Breast epithelium (tissue), 4 donors: ENCODE measurements at places on chromosomes 5 and 9. TPM values are rescaled to one million over a fixed set of nuclear protein-coding genes. Genes with fewer than 3 reads are reported as not detected.

Gene NRG2
- total RNA-seq, result 7.2 TPM

Gene GPRIN1
- total RNA-seq, result 0.64 TPM

Gene MZB1
- not detected for total RNA-seq

Gene ITK
- 4.4 TPM for total RNA-seq

Gene DDX4
- total RNA-seq, result not detected

Gene ZBTB34
- total RNA-seq, result 12.2 TPM

- H3K27me3 ChIP-seq, result no peaks in the 10 kb centered on the region
- no peak overlapping the region for H3K27ac ChIP-seq
- H3K36me3 ChIP-seq, result no peaks in the 10 kb centered on the region
- H3K4me1 ChIP-seq, result no peaks in the 10 kb centered on the region
These were observed 150.0 kb upstream of the ACO1 start for GRCh38 chr9:32234451-32234850.

DNA sequence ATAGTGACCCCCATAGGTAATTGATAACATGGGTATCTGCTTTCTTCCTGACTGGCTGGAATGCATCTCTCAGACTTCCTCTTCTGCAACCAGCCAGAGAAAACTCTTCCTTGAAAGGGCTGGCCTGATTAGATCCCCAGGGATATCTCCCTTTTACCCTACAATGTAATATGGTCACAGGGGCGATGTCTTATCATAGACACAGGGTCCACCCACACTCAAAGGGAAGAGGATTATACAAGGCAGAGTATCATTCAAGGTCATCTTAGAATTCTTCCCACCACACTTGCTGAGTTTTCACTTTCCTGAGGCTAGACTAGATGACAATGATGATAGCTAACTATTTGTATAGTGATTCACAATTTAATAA, 33.2 kb downstream of the TTLL11 start:
- no peak for DNase-seq
- no peaks in the 10 kb centered on the region for H3K36me3 ChIP-seq
- no peaks in the 10 kb centered on the region for H3K4me1 ChIP-seq

DNA sequence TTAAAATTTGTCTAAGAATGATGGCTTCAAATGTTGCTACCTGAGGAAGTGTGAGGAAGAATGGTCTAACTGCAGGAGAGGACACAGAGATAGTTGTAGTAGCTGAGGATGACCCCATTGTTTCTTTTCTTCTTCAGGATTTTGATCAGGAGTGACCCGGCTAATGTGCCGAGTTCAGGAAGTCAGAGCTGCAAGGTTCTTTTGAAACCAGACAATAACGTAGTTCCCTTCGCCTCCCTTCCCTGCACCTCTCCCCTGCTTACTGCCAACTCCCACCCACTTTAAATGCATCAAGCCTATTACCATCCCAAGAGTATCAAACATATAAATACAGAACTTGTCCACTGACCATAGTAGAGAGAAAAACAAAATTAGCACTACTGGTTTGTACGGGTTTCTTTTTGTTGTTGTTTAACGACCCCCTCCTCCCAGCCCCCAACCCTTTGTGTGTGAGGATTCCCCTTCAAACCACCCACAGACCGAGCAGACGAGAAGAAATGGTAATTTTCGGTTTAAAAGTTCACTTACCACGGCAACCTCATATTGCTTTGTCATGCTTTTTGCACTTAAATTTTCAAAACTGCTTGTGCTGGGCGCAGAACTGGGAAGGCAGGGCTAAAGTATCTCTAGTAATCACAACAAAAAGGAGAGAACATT, 23.5 kb upstream of the ELAVL2 start:
- peak overlapping the region; percentile 76 for H3K4me3 ChIP-seq
- H3K27ac ChIP-seq, result no peak overlapping the region
- DNase-seq, result no peak

GRCh38 chr5:56433039-56433617, 200.0 kb upstream of the ANKRD55 start:
- H3K4me1 ChIP-seq, result no peaks in the 10 kb centered on the region
- H3K27me3 ChIP-seq, result no peaks in the 10 kb centered on the region
- no peak overlapping the region for H3K27ac ChIP-seq
- H3K4me3 ChIP-seq, result no peak overlapping the region
- no peaks in the 10 kb centered on the region for H3K36me3 ChIP-seq

DNA sequence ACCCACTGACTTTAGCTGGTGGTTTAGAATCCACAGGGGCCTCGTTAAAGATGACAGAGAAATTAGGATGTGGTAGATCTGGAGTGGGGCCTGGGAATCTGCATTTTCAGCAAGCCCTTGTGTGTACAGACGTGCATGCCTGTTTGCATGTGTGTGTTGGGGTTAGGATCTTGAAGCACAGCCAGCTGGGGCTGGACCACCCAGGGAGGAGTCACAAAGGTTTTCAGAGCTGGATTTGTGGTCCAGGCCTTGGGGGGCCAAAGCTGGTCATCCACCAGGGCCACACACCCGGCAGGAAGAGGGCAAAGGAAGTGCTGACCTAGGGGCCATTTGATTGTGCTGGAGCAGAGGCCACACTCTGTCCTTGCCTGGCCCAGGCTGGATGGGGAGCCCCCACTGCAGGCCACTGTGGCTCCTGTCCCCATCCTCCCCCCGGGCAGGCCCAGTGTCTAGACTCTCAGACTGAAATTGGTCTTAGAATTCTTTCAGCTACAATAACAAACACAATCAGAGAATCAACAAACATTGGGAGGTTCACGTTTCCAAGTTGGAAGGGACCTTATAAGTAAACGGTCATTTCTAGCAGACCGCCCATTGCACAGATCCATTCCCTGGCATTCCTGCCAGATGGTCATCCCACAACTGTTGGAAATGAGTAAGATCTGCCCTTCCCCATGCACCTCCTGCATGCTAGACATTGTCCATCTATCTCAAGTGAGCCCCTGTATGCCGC, 10.3 kb downstream of the CDX1 start:
- DNase-seq, result no peak
- H3K27ac ChIP-seq, result no peak overlapping the region
- H3K27me3 ChIP-seq, result no peaks in the 10 kb centered on the region
- no peak overlapping the region for H3K4me3 ChIP-seq
- no peaks in the 10 kb centered on the region for H3K4me1 ChIP-seq
- H3K36me3 ChIP-seq, result no peaks in the 10 kb centered on the region

GRCh38 chr9:127221695-127222094, 42.9 kb upstream of the GARNL3 start:
- H3K27me3 ChIP-seq, result no peaks in the 10 kb centered on the region
- no peaks in the 10 kb centered on the region for H3K4me1 ChIP-seq
- H3K36me3 ChIP-seq, result no peaks in the 10 kb centered on the region
- DNase-seq, result no peak

GRCh38 chr9:83307066-83307724, 231.0 kb downstream of the FRMD3 start:
- H3K4me3 ChIP-seq, result no peak overlapping the region
- no peaks in the 10 kb centered on the region for H3K36me3 ChIP-seq
- H3K4me1 ChIP-seq, result no peaks in the 10 kb centered on the region
- no peak overlapping the region for H3K27ac ChIP-seq

- H3K36me3 ChIP-seq, result no peaks in the 10 kb centered on the region
- no peak overlapping the region for H3K27ac ChIP-seq
- DNase-seq, result no peak
These were observed 39.8 kb downstream of the SLC35D2 start for GRCh38 chr9:96343515-96344360.

DNA sequence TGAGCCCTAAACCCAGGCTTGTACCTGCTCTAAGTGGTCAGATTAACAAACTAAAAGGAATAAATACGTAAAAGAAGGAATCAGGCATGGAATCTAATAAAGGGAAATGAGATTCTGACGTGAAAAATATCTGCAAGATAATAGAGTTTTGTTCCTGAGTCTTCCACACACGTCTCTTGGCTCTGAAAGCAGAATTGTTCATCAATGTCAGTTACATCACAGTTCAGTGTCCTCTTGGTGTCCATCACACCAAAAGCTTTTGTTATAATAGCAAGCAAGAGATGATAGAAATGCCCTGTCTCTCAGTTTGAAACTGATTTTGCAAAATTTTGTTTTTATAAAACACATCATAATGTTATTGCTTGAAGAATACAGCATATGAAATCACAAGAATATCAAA, 34.7 kb upstream of the NMUR2 start:
- H3K27me3 ChIP-seq, result no peaks in the 10 kb centered on the region
- H3K4me3 ChIP-seq, result no peak overlapping the region
- H3K36me3 ChIP-seq, result no peaks in the 10 kb centered on the region
- no peak overlapping the region for H3K27ac ChIP-seq
- H3K4me1 ChIP-seq, result no peaks in the 10 kb centered on the region

DNA sequence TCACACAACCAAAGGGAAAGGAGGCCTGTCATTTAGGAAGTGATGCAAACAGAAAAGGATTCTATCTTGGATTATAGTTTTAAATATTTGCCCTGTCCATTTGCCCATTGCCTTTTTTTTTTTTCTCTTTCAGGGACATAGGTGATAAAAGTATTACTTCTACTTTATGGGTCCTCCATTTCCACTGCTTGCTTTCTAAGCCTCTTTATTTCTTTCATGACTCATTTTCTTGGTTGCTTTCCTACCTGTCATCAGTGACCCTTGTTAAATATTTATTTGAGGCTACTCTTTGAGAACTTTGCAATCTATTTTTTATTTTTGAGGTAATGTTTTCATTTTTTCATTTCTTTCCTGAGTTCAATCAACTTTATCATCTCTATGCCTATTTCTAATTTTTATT, 522.9 kb upstream of the ARRDC3 start:
- H3K4me1 ChIP-seq, result no peaks in the 10 kb centered on the region
- H3K27ac ChIP-seq, result no peak overlapping the region
- no peaks in the 10 kb centered on the region for H3K27me3 ChIP-seq
- DNase-seq, result no peak

GRCh38 chr5:177988989-177989625, 6.9 kb downstream of the PROP1 start:
- no peak for DNase-seq
- H3K36me3 ChIP-seq, result no peaks in the 10 kb centered on the region
- H3K4me1 ChIP-seq, result no peaks in the 10 kb centered on the region
- peaks cover 28% of the 10 kb centered on the region for H3K27me3 ChIP-seq
- H3K4me3 ChIP-seq, result no peak overlapping the region
- H3K27ac ChIP-seq, result no peak overlapping the region

DNA sequence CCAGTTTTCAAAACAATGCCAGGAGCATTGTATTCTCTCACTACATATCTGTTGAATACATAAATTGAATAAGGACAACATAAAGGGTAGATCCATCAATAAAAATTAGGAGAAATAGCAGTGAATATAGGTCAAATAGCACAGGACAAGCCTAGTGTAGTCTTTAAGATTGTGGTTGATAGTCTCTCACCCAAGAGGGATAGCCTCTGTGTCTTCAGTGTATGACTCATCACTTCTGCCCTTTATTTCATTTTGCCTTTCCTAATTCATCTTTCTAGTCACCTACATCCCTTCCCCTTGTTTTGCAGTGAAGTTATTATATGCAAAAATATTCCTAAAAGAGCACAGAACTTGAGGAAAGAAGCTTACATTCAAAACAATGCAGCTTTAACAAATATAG, 335.0 kb upstream of the TUSC1 start:
- H3K4me1 ChIP-seq, result no peaks in the 10 kb centered on the region
- H3K27ac ChIP-seq, result no peak overlapping the region
- H3K27me3 ChIP-seq, result no peaks in the 10 kb centered on the region
- no peak overlapping the region for H3K4me3 ChIP-seq
- DNase-seq, result no peak

DNA sequence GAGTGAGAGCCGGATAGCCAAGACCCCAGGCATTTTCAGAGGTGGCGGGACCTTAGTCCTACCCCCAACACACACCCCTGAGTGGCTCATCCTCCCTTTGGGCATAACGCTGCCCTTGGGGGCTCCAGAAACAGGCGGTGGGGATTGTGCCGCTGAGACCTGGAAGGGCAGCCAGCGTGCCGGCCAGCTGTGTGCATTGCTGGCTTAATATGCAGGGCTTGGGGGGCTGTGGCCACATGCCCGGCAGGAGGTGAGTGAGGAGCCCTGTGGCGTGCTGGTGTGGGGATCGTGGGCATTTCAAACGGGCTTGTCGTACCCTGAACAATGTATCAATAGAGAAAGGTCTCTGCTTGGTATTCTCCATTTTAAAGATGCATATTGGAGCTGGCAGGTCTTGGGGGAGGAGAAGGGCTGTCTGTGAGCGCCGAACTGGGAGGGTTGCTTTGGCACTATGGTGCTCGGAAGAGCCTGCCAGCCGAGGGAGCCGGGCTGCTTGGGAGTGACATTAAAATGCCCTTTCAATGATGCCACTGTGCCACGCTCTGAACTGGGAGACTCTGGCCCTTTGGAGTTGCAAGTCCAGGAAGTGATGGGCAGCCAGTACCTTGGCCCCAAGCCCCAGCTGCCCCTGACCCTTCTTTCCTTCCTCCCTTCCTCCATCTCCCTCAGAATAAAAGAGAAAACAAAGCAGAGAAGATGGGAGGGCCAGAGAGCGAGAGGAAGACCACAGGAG, 11.2 kb upstream of the OLFM1 start:
- peak overlapping the region; percentile 65 for H3K4me3 ChIP-seq
- no peaks in the 10 kb centered on the region for H3K36me3 ChIP-seq
- peak; percentile 38 for DNase-seq
- no peak overlapping the region for H3K27ac ChIP-seq
- no peaks in the 10 kb centered on the region for H3K27me3 ChIP-seq

DNA sequence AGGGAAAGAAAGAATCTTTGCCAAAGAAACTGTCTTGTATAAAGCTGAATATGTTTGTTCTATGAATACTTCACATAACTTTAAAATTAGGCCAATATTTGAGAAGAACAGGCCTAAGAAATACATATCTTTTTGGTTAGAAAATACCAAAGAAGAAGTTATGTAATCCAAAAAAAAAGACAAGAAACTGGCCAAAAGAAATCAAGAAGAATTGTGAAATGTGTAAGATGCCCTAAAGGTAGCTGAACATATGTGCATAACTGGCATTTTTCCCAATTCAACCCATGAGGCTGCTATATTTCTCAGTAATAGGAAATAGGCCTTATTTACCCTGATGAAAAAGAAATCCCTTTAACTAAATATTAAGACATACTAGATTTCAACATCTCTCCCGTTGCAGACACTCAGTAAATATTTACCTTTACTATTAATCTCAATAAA, 290.0 kb downstream of the CETN3 start:
- no peak for DNase-seq
- no peaks in the 10 kb centered on the region for H3K4me1 ChIP-seq
- no peak overlapping the region for H3K4me3 ChIP-seq

DNA sequence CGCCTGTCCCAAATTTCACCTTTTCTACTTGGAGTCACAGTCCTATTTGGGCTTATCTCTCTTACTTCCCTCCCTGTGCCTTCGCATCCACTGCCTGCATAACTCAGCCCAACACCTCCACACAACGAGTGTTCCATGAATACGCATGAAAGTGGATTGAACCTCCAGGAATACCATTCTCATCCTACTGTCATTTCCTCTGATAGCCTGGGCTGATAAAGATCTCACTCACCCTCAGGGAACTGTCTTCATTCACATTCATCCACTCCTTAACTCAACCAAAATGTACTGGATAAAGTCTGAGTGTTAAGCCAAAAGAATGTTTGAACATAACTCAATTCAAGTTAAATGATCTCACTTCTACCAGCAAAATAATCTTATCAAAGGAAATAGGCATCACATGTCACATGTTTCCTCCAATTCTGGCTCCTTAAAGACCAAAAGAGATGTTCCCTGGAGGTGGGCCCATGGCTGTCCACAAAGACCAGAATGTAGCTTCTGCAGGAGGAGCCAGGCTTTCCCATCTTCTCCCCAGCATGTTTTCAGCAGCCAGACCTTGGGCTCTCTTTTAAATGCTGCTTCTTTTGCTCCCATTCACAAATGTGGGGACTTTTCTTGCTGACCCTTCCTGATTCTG, 28.4 kb upstream of the TRIO start:
- H3K4me1 ChIP-seq, result no peaks in the 10 kb centered on the region
- H3K27me3 ChIP-seq, result no peaks in the 10 kb centered on the region
- no peak overlapping the region for H3K27ac ChIP-seq
- no peaks in the 10 kb centered on the region for H3K36me3 ChIP-seq

GRCh38 chr5:98796197-98796972, 22.9 kb downstream of the RGMB start:
- H3K36me3 ChIP-seq, result no peaks in the 10 kb centered on the region
- DNase-seq, result no peak
- no peaks in the 10 kb centered on the region for H3K27me3 ChIP-seq
- no peaks in the 10 kb centered on the region for H3K4me1 ChIP-seq
